ENCODE measurements at places on chromosomes 5 and 9.

- no peak for DNase-seq
Measured at GRCh38 chr5:54758038-54758437, 227.4 kb downstream of the ESM1 start.

DNA sequence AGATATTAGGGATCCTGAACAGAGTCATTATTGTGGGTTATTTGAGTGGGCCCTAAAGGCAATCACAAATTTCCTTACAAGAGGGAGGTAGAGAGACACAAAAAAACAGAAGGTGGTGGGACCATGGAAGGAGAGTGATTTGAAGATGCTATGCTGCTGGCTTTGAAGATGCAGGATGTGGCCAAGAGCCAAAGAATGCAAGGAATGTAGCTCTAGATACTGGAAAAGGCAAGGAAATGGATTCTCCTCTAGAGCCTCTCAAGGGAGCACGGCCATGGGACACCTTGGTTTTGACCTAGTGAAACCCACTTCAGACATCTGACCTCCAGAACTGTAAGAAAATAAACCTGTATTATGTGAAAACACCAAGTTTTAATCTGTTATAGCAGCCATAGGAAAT, 53.8 kb downstream of the TTC39B start:
- DNase-seq, result peak; percentile 44

- DNase-seq, result no peak
Measured at GRCh38 chr9:109549386-109549785, 51.3 kb upstream of the PTPN3 start.

GRCh38 chr5:32445287-32445758, 783 bp upstream of the ZFR start:
- no peak for DNase-seq

- DNase-seq, result no peak
Measured at GRCh38 chr5:126359884-126360283, 63.3 kb upstream of the GRAMD2B start.

DNA sequence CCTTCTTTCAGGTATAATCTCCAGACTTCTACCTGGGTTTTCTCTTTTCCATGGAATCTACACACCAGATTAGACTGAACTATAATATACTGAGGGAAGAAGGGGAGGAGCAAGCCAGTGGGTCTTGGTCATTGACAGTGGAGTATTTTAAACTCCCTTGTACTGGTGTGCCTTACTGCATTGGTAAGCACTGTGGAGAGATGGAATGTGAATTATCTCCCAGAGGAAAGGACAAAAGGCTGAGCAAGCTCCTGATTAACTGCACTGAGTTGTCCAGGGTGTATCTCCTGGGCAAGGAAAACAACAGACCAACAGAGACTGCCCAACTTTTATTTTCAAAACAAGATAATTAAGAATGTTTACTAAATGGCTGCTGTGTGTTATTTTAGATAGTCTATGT, 29.8 kb upstream of the SLCO6A1 start:
- DNase-seq, result no peak

- peak; percentile 75 for DNase-seq
Measured at GRCh38 chr5:172283862-172284610, 472 bp upstream of the UBTD2 start.

DNA sequence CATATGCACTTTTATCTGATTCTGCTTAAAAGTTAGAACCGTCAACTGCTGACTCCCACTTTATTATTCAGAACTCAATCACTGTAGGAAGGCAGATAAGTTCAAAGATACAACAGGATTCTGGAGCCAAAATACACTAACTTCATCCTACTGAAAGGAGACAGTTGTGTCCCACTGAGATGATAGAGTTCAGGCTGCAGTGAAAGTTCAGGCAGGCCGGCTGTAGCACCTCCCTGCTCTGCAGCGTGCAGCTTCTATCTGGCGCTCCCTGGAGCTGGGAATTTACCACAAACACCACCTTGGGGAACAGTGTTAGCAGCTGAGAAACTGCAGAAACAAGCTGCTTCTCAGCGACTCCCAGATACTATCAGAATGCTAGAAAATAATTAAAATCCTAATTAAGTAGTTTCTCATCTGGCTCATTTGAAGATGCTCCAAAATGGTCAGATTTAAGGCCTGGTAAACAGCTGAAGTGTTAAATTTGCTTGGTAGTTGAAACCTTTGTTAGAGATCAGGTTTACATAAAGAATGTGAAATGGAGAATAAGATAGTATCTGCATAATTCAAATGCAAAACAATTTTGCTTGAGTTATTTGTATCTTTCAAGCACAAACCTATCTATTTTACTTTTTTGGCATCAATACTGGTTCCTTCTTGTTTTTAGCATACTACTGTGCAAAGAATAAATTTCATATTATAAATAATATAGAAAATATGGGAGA, 52.3 kb upstream of the CNTLN start:
- DNase-seq, result no peak

GRCh38 chr9:111825468-111826145, 30.9 kb upstream of the SHOC1 start:
- peak; percentile 31 for DNase-seq

DNA sequence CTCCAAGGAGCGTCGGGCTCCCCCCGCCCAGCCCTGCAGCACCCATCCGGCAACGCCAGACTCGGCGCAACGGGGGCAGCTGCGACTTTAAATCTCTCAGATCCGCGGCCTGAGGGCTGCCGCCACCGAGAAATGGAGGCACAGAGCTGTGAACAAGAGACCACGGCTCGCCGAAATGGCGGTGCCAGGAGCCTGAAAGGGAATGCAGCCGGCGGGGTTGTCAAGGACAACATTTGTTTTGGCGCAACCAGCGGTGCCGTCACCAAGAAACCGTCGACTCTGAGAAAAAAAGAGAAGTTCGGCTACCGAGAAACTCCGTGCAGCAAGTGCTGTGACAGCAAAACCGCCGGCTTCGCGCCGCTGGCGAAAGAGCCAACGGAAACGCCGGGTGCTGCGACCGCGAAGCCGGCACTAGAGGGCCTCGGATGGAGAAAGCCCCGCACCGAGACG, 2.1 kb upstream of the ANXA2R start:
- no peak for DNase-seq

DNA sequence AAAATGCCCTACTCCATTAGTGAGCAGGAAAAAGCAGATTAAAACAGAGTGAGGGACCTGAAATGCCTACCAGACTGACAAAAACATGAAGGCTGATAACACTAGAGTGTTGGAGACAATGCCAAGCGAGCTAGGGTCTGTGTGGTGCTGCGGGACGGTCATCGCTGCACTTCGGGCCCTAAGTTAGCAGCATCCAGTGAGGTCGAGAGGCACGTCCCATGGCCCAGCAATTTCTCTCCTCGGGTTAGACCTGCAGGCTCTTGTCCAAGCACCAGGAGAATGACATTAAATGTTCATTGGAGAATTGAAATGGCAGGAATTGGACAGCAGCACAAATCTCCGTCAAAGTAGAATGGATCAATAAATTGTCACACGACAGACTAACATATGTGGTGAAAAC, 5.3 kb upstream of the CACNA1B start:
- no peak for DNase-seq
